ENCODE measurements at places on chromosomes 2 and 18. TPM values are rescaled to one million over a fixed set of nuclear protein-coding genes. Genes with fewer than 3 reads are reported as not detected.

The NT5DC4 gene
- total RNA-seq, result 0.45 TPM

The MYO5B gene
- not detected for total RNA-seq

The FAM124B gene
- total RNA-seq, result 2.4 TPM

The GALNT5 gene
- total RNA-seq, result not detected

The CFAP65 gene
- total RNA-seq, result not detected
